ENCODE measurements at places on chromosomes 2 and 18. TPM values are rescaled to one million over a fixed set of nuclear protein-coding genes. Genes with fewer than 3 reads are reported as not detected.

Gene VIL1
- 0.21 TPM for total RNA-seq

Gene DOCK10
- total RNA-seq, result 22.7 TPM

Gene TNFAIP6
- 0.45 TPM for total RNA-seq

Gene DNER
- total RNA-seq, result 27.4 TPM

Gene CCDC68
- total RNA-seq, result 3.9 TPM

Gene ADAM17
- total RNA-seq, result 39.5 TPM

Gene GCG
- total RNA-seq, result not detected

Gene CCDC141
- total RNA-seq, result 1.3 TPM

Gene DBI
- total RNA-seq, result 376 TPM

Gene KYNU
- 0.29 TPM for total RNA-seq

Gene TMEM17
- 1.4 TPM for total RNA-seq

Gene GKN1
- total RNA-seq, result not detected

Gene UCN
- 3.9 TPM for total RNA-seq

Gene NCL
- total RNA-seq, result 204 TPM

Gene MARCHF4
- not detected for total RNA-seq

Gene ELOA2
- not detected for total RNA-seq

Gene TLX2
- 0.56 TPM for total RNA-seq

Gene MPPE1
- total RNA-seq, result 28.6 TPM

Gene HOXD13
- total RNA-seq, result 0.19 TPM

Gene ATOH8
- total RNA-seq, result 9.7 TPM

Gene NGEF
- 18.0 TPM for total RNA-seq

Gene SLC19A3
- 5.1 TPM for total RNA-seq

Gene CRIM1
- 152 TPM for total RNA-seq

Gene ACTG2
- total RNA-seq, result 26.7 TPM

Gene NEURL3
- 2.6 TPM for total RNA-seq

Gene CELF4
- not detected for total RNA-seq

Gene IL1R1
- 52.1 TPM for total RNA-seq

Gene MYCN
- 3.8 TPM for total RNA-seq

Gene SIX3
- 0.38 TPM for total RNA-seq

Gene POTEC
- total RNA-seq, result not detected

Gene CRACDL
- total RNA-seq, result 11.6 TPM

Gene MALT1
- total RNA-seq, result 33.9 TPM

Gene PLCL1
- 2.5 TPM for total RNA-seq

Gene ADRA2B
- total RNA-seq, result 3.6 TPM

Gene IL36A
- total RNA-seq, result not detected

Gene SPATA3
- not detected for total RNA-seq

Gene RAB6C
- not detected for total RNA-seq

Gene FHOD3
- 18.7 TPM for total RNA-seq

Gene DNAJB2
- 122 TPM for total RNA-seq

Gene ZNF516
- 22.8 TPM for total RNA-seq

Gene FRZB
- 20.3 TPM for total RNA-seq

Gene SLC4A5
- 3.2 TPM for total RNA-seq

Gene GNLY
- total RNA-seq, result not detected

Gene SP3
- total RNA-seq, result 151 TPM

Gene BCL2
- 19.6 TPM for total RNA-seq

Gene LIMS3
- 1.1 TPM for total RNA-seq

Gene GALNT3
- 16.7 TPM for total RNA-seq

Gene KCNJ13
- 5.9 TPM for total RNA-seq

Gene EFHD1
- total RNA-seq, result 17.4 TPM

Measured in suprapubic skin (tissue), 4 donors.